ENCODE measurements at places on chromosomes 3 and 15.

DNA sequence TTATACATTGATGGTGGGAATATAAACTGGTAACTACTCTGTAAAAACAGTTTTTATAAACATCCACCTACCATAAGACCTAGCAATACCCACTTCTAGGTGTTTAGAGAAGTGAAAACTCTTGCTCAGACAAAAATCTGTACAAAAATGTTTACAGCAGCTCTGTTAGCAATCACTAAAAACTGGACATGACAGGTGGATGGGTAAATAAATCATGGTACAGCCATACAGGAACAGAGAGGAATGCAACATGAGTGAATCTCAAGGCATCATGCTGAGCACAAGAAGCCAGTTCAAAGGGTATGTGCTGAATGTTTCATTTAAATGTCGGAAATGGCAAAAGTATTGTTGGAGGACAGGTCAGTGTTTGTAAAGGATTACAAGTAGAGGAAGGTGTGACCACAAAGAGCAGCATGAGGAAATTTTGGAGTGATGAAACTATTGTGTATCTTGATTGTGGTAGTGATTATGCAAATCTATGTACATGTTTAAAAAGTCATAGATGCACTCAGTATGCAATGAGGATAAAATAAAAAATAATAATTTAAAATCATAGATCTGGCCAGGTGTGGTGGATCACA lies 2.8 kb upstream of the RNU5A-1 start:
- DNase-seq = no peak

GRCh38 chr3:7306901-7307300 lies 446.0 kb downstream of the GRM7 start:
- no peak for DNase-seq

GRCh38 chr3:129313665-129314385 lies 35.2 kb downstream of the HMCES start:
- DNase-seq = no peak

GRCh38 chr3:141808586-141808985 lies 45.4 kb downstream of the GRK7 start:
- no peak for DNase-seq

GRCh38 chr3:41987627-41988026 lies 25.7 kb upstream of the ULK4 start:
- DNase-seq = no peak

GRCh38 chr3:127698691-127699415 lies 26.1 kb downstream of the ABTB1 start:
- no peak for DNase-seq

DNA sequence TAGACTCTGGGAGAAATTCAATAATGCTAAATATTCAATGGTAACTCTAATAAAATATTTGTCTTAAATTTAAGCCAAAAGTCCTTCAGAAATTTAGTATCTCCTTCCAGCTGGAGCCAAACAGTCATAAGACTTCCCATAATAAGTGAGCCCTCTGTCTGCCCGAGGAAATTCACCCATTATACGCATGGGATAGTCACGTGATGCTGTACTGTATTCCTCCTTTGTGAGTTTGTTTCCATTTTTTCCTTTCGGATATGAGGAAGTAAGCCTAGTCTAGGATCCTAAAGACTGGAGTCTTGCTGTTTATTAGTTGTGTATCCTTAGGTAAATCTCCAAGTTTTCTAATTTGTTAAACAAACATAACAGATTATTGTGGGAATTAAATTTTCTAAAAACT lies 110.4 kb upstream of the PLAAT1 start:
- DNase-seq = no peak

DNA sequence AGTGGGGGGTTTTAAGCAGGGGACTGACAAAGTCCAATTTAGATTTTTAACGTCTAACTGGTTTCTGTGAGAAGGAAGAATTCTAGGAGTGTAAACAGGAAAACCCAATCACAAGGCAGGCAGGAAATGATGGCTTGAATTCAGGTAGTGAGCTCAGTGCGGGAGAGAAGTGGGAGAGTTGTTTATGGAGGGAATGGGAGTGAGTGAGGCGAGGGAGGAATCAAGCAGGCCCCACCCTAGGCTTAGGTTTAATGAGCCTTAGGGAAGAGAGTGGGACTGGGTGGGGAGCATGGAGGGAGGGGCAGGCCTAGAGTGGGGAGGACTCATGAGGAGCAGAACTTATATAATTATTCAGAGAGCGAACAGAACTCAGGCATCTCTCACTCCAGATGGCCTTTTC lies 17.9 kb downstream of the VIPR1 start:
- no peak for DNase-seq

DNA sequence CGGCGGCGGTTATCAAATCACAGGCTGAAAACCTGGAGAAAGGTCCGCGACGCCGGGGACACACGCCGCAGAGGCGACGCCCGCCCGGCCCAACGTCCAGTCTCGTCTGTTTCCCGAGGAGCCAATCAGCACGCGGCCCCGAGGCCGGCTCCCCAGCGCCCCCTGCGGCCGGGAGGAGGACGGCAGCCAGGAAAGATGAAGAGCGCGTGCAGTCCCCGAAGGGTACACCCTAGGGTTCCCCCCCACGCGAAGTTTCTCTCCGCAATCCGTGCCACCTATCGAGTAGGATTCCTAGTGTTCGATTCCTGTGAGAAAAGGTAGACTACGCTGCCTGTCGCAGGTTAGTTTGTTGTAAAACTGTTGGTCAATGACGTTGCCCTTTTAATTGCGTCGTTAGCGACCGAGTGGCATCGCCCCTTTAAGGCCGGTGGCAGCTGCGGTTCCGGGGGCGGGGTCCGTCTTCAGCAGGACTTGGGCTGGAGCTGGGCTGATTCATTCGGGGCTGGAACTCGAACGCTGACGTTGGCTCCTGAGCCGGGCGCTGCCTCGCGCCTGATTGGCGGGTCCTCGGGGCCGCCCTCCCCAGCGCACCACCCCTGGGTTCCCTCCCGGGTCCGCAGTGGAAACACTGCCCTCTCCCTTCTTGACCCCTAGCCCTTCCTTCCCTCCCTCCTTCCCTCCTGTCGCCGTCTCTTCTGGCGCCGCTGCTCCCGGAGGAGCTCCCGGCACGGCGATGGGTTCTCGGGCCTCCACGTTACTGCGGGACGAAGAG lies at the start of the genes CHP1 and EXD1:
Gene CHP1 (plus strand): TSS at position 619 of the 772 bp plus-strand sequence. CDS start 115 bp downstream, at position 734.
Gene EXD1 (minus strand): TSS at position 108 of the 772 bp plus-strand sequence. CDS start 4,182 bp downstream, outside the sequence.
- DNase-seq = peak; percentile 81

DNA sequence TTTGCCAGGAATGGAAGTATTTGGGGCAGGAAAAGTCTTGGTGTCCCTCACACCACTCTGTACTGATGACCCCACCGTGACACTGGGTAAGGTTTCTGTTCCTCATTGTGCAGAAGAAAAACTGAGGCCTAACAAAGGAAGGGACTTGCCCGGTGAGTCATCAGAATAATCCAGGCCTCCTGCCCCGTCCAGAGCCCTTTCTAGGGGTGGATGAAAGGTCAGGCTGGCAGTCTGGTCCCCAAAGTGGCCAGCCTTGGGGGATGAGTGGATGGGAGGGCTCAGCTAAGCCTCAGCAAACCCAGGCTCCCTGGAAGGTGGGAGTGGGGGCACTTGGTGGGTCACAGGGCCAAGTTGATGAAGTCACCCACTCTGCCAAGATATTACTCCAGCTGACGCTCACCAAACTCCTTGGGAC lies 2.3 kb upstream of the DNAH1 start:
- peak; percentile 23 for DNase-seq

DNA sequence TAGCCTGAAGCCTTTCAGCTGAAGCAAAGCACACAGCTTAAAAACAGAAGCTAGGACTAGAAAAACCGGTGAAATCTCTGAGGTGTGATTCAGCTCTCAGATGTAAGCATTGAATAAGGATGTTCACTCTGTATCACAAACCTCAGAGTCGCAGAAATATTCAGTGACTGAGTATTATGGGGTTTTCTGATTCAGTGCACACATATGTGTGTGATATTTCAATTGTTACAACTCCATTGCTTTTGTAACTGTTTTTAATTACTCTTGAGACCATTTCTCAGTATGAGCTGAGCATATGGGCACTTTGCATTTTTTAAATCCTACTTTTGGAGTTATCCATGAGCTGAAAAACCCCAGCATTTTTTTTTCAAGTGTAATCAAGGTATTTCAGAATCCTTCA lies 868.8 kb downstream of the NTRK3 start:
- DNase-seq = no peak

GRCh38 chr3:28210968-28211713 lies 30.3 kb upstream of the CMC1 start:
- peak; percentile 28 for DNase-seq

DNA sequence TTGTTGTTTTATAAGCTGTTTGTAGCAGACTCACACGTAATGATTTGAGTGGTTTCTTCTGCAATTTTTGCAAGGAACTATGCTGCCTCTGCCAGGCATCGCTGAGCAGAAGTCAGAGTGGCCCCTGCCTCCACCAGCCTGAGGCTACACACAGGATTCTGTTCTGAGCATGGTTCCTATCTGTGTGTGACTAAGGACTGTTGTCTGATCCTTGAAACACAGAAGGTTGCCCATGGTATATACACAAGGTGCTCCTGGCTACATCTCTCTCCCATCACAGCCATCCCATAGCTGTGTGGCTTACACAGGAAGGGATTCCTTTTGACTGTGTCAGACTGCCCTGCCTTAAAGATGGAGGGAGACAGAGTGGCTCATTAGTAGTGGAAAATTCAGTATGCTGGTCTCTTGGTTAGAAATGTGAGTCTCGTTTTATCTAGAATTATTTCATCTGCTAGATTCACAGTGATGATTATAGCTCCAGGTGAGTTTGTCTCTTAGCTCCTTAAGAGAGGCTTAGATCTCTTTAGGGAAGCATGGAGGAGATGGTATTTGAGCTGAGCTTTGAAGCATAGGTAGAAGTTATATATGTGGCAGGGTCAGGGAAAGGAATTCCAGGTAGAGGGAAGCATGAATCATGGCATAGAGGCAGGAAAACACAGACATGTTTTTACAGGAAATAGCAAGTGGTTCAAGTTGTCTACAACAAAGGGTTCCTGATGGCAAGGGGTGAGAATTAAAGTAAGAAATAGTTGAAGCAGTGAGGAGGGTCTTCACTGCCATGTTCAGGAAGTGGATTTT lies 37.5 kb downstream of the SNAPC5 start:
- peak; percentile 81 for DNase-seq

- DNase-seq = peak; percentile 48
These were observed 5.6 kb downstream of the RBP1 start for GRCh38 chr3:139533781-139534454.

- DNase-seq = peak; percentile 70
These were observed 175.6 kb upstream of the WNT5A start for GRCh38 chr3:55662683-55663082.

GRCh38 chr3:129346695-129347457 lies 68.2 kb downstream of the HMCES start:
- no peak for DNase-seq
